Endothelial cell of umbilical vein (primary cell): ENCODE measurements at places on chromosomes 3 and 15. TPM values are rescaled to one million over a fixed set of nuclear protein-coding genes. Genes with fewer than 3 reads are reported as not detected.

The MANF gene
- 248 and 254 TPM in 2 replicates for total RNA-seq

GRCh38 chr15:80066912-80067311 lies 7.4 kb downstream of the ZFAND6 start:
- DNase-seq: no peak

DNA sequence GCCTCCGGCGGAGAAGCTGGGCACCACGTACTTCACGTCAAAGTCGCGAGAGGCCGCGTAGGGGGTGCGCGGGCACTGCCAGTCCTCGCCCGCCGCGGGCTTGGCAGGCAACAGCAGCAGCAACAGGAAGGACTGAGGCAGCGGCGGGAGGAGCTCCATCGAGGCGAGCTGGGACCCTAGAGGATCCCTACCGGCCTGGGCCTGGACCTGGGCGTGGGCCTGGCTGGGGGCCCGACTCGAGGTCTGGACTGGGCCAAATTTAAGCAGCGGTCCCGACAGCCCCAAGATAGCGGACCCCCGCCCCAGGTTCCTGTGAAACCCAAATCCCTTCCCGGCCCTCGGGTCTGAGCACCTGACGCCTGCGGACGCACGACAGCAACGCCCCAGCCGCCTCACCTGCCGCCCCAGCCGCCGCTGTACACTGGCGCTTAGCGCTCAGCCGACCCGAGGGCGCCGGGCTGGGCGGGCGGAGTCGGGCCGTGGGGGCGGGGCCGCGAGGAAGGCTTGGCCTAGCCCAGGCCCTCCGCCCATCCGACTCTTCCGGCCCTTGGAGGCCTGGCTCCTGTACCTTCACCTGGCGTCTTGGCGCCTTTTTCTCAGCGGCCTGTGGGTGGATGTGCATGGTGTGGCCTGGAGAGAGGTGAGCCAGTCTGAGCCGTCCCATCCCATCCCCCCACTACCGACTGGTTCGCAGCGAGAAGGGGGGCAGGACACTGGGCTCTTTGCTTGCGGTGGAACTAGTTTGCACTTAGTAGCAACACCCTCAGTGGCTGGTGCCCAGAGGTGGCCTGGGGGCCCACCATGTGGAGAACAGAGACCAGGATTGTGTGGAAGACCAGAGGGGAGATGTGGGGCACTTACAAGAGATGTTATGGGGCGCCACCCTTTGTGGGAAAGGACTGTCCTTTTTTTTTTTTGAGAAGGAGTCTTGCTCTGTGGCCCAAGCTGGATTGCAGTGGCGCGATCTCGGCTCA lies at the start of gene MST1R:
Gene MST1R, minus strand, starts transcription at position 423 of the 974 bp plus-strand sequence. Its CDS starts 264 bp downstream, at position 159.
- DNase-seq: peak; percentile 27

DNA sequence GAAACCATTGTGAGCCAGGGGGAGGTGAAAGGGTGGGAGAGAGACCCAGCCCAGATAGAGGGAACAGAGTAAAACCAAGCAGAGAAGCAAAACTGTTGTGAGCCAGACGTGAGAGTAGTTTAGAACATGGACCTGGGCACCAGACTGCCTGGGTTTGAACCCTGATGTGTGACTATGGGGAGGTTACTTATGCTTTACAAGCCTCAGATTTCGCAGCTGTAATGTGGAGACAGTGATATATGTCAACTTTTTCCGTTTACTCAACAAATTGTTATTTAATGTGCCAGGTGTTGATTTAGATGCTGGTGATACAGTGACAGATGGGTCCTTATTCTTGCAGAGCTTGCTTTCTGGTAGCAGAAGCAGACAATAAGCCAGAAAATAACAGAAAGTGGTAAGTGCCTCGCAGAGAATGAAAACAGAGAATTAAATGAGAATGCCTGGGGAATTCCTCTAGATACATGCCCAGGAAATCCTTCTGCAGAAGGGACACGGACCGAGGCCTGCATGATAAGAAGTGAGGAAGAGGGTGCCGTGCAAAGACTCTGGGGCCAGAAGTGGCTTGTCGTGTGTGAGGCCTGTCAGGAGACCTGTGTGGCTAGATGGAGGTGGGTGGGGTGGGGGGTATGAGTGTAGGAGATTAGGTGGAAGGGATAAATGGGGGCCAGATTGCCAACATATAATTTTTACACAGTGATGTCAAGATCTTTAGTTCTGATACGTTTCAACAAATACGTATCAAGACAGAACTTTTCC lies 15.0 kb downstream of the KAT2B start:
- DNase-seq: peak; percentile 40

GRCh38 chr3:14304101-14305045 lies 98.0 kb upstream of the SLC6A6 start:
- no peak for DNase-seq

GRCh38 chr15:46735115-46735514 lies 982.2 kb upstream of the SEMA6D start:
- no peak for DNase-seq

GRCh38 chr3:43733459-43734384 lies 43.0 kb downstream of the ABHD5 start:
- DNase-seq: peak; percentile 36

GRCh38 chr15:69160141-69160993 lies at the start of gene GLCE:
Gene GLCE (plus strand): TSS chr15:69160635. CDS start chr15:69255807, 95,172 bp downstream.
- DNase-seq: peak; percentile 98
